Glutamatergic neuron (in vitro differentiated cells): ENCODE measurements at places on chromosomes 3 and 15. TPM values are rescaled to one million over a fixed set of nuclear protein-coding genes. Genes with fewer than 3 reads are reported as not detected.

The ITIH3 gene
- total RNA-seq: not detected

The C3orf20 gene
- total RNA-seq: not detected

The FANCD2OS gene
- total RNA-seq: not detected

The TMEM212 gene
- total RNA-seq: not detected

The MEX3B gene
- 96.2 TPM for total RNA-seq

The CD96 gene
- not detected for total RNA-seq

- no peak for DNase-seq
These were observed 269.0 kb downstream of the OXSM start for GRCh38 chr3:26058901-26059321.

GRCh38 chr3:52660046-52660445 lies 25.7 kb downstream of the PBRM1 start:
- DNase-seq: no peak

GRCh38 chr3:107206141-107206540 lies 171.1 kb upstream of the CCDC54 start:
- no peak for DNase-seq

GRCh38 chr3:43838877-43839276 lies 148.1 kb downstream of the ABHD5 start:
- no peak for DNase-seq

DNA sequence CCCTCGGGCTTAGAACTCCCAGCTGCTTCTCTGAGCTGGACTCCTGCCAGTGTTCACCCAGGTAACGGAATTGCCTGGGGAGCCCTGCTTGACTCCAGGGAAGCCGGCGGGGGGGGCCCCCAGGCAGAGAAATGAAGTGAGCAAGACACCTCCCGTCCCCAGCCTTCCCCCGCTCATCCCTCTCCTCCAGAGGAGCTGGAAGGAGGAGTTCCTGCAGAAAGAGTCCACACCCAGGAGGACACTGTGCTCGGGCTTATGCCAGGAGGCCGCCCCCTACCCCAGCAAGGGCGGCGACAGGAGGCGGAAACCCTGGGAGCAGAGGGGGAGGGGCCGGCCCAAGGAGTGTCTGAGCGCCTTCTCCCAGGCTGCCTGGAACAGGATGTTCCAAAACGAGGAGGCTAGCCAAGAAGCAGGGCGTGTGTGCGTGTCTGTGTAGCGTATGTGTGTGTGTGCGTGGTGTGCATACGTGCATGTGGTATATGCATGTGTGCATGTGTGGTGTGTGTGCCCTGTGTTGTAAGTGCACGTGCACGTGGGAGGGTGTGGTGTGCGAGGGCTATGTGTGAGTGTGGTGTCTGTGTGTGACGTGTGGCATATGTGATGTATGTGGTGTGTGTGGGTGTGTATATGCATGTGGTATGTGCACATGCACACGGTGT lies 511.3 kb downstream of the SHQ1 start:
- DNase-seq: peak; percentile 71

- no peak for DNase-seq
These were observed 111.5 kb upstream of the MEF2A start for GRCh38 chr15:99454107-99454809.

DNA sequence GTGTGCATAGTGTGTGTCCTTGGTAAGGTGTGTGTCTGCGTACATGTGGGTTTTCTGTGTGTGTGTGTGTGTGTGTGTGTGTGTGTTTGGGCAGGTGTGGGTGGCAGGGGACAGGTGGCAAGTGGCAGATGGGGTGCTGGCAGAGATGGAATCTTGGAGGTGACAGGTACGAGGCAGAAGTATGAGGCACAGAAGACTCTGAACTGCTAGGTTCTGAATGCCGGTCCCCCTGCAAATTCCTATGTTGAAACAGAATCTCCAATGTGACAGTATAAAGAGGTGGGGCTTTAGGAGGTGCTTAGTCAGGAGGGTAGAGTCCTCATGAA lies 29.8 kb downstream of the SRPRB start:
- no peak for DNase-seq

- DNase-seq: no peak
These were observed 8.7 kb downstream of the DLG1 start for GRCh38 chr3:197289726-197290125.

DNA sequence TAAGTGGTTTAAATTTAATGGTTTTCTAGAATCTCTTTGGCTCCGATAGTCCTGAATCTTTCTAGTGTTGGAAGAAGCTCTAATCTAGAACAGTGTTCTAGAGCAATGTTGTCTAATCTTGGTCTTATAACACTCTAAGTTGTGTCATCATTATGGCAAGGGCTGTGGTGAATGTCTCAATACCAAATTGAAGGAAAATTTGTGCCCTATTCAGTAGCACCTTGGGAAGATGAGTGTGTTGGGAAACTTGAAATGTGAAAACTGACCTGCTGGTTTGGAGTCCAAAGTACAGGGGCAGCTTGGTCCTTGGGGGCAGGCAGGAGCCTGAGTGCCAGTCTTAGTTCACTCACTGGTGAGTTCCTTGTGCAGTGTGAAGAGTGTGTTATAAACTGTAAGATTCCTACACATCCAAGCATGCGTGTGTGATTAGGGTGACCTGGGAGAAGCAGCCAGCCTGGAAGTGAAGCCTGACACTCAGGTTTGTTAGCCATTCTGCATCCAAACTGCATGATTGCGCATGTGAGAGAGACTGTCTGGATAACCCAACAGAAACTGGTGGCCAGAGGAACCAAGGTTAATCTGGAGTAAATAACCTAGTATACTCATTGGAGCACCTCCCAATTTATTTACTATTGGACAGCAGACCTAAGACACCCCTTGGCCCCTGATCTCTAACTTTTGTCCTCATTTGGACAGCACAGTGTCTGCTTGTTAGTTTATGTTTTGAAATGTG lies 14.6 kb downstream of the ZNF592 start:
- no peak for DNase-seq

DNA sequence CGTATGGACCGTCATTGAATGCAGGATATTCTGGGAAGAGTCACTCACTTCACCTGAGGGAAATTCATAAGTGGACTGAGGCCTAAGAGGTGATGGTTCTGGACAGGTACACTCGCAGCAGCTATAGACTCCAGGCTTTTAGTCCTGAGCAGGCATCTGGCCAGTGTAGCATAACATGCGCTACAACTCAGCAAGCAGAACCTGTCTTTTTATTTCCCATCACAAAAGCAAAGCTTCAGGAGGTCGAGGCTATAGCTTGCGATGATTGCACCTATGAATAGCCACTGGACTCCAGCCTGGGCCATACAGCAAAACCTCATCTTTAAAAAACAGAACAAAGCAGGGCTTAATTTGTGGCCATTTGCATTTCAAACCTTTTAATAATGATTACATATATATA lies 185.8 kb downstream of the KCNH8 start:
- no peak for DNase-seq

DNA sequence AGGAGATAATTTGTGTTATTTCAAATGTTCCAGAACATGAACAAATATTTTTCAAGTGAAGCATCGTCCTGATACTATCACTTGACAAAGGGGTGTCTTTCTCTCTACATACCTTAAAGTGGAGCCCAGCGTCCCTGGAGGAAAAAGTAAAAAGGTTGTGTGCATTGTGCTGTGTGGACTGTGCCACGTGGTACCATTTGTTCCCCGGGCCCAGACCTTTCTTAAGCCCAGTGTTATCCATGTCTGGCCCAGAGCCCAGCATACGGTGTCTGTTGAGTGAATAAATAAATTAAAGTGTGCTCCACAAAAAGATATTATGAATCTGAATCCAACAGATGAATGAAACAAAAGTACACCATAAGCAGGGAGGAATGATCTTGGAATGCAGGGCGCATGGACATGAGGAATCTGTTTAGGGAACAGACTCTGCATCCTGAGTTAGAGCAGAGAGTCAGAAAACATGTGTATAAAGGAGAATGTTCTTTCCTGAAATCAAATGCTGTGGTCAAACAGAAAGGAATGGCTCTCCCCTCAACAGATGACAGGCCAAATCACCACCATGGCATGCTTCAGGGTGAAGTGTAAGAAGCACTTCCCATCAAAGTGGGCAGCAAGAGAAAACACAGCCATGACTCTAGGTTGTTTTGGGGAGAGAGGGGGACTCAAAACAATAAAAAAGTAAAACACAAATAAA lies 8.1 kb upstream of the PRSS50 start:
- DNase-seq: no peak

GRCh38 chr3:197555281-197556261 lies at the start of gene BDH1:
BDH1 (minus strand) TSS chr3:197555968; CDS start chr3:197546443, 9,525 bp downstream.
- DNase-seq: peak; percentile 69

DNA sequence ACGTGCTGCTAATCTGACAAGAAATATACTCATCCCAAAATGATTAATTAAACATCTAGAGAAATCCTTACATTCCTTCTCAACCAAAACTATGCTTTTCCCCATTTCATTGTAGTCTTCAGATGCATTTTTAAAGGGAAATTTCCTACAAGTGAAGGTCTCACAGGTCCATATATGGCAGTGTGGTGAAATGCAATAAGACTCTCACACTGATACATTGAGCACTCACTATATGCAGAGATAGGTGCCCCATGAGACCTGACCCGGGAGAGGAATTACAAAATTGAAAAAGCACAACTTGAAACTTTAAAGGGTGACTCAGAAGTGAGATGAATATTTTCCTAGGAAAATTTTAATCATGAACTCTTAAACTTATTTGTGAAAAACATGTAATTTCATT lies 629.2 kb upstream of the NAALADL2 start:
- no peak for DNase-seq

- DNase-seq: no peak
These were observed 1027.7 kb downstream of the PLOD2 start for GRCh38 chr3:145133281-145133680.

- DNase-seq: no peak
These were observed 7.3 kb upstream of the CACNA1D start for GRCh38 chr3:53486961-53487654.
